ENCODE measurements at places on chromosomes 13 and 19. TPM values are rescaled to one million over a fixed set of nuclear protein-coding genes. Genes with fewer than 3 reads are reported as not detected.
A peak's percentile ranks its signal among the peaks of the same experiment; 100 is the strongest.

- no peak for DNase-seq
These were observed 238.0 kb downstream of the IRS2 start for GRCh38 chr13:109548374-109548773.

Gene PCSK4
- 4.3 TPM for total RNA-seq

DNA sequence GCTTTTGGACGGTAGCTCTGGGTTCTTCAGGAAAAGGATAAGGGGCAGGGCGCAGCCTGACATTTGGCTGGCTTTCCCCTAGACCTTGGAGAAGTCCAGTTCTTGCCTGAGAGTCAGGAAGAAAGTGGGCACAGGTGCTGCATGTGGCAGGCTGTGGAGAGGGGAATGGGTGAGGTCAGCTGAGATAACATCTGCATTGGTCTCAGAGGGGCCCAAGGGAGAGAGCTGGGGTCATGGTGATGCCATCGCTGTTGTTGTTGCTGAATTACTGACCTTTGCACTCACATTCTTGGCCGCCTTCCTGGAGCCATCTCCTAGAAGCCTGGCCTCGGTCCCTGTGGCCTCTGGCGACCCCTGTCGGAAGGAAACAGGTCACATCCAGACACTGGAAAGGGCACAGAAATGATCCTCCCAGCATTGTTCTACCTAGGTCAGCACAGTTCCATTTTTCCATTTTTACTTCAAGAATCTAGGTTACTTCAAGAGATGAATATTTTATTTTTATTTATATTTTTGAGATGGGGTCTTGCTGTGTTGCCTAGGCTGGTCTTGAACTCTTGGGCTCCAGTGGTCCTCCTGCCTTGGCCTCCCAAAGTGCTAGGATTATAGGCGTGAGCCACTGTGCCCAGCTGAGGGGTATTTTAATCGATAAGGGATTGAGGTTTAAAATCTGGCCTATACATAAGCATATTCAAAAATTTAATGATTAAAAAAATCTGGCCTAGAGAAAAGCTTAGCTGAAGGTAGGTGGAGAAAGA lies 6.5 kb upstream of the LIPE start:
- peak; percentile 81 for DNase-seq

DNA sequence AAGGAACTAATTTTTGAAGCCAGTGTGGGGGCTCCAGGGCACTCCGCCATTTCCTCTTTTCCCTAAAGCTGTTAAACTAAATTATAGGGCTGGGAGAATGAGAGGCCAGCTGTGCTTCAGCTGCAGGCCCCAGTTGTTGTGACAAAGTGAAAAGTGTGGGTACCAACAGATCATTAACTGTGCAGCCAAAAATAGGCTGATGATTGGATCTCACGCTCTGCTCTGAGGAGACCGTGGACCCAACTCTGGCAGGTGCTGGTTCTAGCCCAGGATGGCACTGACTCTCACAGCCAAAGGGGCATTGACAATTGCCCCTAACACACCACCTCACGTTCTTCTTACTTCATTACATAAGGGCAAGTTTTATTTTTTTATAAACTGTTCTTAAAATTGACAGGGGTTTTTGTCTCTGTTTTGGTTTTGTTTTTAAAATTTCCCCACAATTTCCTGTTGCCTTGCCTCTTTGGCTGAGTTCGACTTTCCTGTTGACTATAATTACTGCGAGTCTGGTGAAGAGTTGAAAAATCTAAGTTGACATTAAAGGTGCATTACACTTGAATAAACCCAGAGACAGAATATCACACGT lies 391.0 kb downstream of the FGF9 start:
- no peak for DNase-seq

Gene PSPN
- 1.7 TPM for total RNA-seq

DNA sequence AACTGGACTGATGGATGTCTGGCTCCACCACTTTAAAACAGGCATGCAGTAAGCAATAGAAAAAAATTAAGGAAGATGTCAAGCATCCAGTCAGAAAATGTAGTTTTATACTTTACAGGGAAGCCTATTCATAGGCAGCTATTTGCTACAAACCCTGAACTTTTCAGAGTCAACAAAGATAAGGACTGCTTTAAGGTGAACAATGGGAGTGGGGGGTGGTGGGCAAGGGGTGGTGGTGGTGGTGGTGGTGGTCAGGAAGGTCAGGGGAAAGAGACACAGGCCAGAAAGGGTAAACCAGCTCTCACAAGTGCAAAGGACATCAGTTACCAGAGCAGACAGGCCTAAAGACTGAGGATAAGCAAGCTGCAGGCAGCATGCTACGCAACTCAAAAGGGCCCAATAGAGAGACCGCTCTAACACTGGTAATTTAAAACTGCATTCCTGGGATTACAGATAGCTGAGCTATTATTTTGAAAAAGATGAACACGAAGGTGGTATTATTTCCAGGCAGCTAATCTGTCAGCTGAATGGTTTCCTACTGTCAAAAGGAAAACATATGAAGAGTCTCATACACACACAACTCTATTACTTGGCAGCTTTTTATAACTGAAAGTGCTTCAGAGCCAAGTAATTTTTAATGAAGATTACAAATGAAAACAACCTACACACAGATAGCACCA lies 14.8 kb downstream of the BRD4 start:
- DNase-seq: no peak

- no peak for DNase-seq
These were observed 1.8 kb downstream of the MBD3 start for GRCh38 chr19:1590641-1591397.

Gene STARD13
- total RNA-seq: 60.4 TPM

DNA sequence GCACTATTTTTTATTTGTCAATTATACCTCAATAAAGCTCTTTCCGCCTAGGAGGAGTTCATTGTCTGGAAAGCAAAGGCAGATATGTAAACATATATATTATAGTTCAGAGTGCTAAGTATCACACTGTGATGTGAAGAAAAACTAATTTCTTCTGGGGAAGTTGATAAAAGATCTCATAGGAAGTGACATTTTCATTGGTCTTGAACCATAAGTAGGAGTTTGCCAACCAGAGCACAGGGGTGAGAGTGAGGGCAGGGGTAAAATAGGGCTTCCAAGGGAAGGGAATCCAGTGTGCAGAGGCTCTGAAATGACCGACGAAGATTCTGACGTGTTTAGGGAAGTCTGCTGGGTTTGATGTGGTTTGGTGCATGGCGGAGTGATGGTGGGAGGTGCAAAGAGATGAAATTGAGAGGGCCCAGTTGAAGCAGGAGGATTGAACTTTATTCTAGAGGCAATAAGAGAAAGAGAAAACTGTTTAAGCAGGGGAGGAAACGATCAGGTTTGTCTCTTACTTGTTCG lies 780 bp upstream of the GTF2F2 start:
- no peak for DNase-seq

Gene LILRA1
- total RNA-seq: 4.7 TPM

Measured in upper lobe of right lung (tissue), 1 donor.